Stimulated activated CD4-positive, alpha-beta T cell treated with anti-CD3 and anti-CD28 coated beads, Interleukin-2, amount 100 ng/mL, for 48 hours (primary cell): ENCODE measurements at places on chromosomes 7 and 10.

GRCh38 chr7:71735961-71736556 is 604.1 kb downstream of the GALNT17 start:
- peak; percentile 53 for DNase-seq

- DNase-seq = no peak
These were observed 28.2 kb downstream of the MTERF1 start for GRCh38 chr7:91852263-91852741.

DNA sequence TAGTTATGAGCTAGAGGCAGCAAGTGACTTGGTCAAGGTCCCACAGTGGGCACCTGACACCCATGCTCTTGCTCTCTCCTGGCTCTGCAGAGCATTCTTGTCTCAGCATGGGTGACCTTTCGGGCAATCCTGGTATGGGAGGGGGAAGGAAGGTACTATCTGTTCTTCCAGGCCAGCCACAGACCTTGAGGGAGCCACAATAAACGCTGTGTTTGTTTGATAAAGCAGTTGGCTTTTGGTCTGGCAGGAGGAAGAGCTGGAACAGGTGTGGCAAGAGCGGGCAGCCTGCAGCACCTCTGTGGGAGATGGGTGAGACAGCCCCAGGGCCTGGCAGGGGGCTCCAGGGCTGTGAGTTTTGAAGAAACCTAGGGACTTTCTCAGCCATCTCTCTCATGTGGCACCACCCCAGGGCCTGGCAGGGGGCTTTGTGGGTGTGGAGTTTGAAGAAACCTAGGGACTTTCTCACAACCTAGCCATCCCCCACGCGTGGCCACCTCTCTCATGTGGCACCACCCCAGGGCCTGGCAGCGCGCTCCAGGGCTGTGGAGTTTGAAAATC is 11.4 kb downstream of the CLDN3 start:
- DNase-seq = no peak

DNA sequence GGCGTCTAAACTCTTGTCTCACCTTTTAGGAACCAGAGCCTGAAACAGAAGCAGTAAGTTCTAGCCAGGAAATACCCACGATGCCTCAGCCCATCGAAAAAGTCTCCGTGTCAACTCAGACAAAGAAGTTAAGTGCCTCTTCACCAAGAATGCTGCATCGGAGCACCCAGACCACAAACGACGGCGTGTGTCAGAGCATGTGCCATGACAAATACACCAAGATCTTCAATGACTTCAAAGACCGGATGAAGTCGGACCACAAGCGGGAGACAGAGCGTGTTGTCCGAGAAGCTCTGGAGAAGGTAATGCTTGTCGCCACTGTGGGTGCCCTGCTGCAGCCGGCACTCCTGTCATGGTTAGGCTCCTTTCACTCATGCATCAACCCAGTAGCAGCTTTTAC is 113.1 kb downstream of the ZMYND11 start:
- DNase-seq = no peak

GRCh38 chr7:2030475-2031450 is 202.0 kb downstream of the MAD1L1 start:
- no peak for DNase-seq

DNA sequence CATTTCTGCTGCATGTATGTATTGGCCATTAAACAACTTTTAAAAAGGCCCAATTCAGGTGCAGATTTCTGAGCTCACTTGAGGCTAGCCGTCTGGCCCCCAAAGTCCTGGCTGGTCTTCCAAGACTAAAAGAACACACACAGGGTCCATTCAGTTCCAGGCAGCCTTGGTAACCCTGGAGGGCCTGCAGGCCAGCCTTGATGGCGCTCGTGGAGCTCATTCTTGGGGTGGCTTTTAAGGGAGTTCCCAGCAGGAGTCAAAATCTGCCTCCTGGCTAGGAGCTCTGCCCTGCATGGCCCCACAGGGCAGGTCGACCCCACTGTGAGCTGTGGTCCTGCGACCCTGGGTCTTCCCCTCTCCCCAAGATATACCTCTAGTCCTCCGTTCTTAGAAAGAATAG is 28.8 kb downstream of the ANXA11 start:
- no peak for DNase-seq

- no peak for DNase-seq
These were observed 119.4 kb upstream of the MEOX2 start for GRCh38 chr7:15805891-15806290.

- DNase-seq = no peak
These were observed 51.3 kb upstream of the TCF7L2 start for GRCh38 chr10:112898540-112899390.

DNA sequence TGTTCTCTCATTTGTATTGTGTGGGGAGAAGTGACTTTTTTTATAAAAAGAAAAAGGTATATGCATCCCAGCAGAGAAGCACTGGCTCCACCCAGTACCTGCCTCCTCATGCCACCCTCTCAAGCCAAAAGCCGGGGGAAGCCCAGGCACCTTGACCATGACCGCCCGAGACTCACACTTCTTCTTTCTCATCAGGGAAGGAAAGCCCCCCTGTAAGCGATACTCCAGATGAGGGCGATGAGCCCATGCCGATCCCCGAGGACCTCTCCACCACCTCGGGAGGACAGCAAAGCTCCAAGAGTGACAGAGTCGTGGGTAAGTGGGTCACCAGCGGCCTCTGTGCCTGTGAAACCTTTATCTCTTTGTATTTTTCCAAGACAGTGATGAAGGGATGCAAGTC is 22.9 kb downstream of the IKZF1 start:
- DNase-seq = no peak

DNA sequence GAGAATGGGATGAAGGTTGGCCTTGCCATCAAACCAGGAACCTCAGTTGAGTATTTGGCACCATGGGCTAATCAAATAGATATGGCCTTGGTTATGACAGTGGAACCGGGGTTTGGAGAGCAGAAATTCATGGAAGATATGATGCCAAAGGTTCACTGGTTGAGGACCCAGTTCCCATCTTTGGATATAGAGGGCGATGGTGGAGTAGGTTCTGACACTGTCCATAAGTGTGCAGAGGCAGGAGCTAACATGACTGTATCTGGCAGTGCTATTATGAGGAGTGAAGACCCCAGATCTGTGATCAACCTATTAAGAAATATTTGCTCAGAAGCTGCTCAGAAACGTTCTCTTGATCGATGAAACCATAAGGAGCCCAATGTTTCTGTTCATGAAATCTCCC is 637 bp downstream of the RPEL1 start:
- no peak for DNase-seq

- no peak for DNase-seq
These were observed 23.0 kb downstream of the ABLIM1 start for GRCh38 chr10:114635101-114635500.

DNA sequence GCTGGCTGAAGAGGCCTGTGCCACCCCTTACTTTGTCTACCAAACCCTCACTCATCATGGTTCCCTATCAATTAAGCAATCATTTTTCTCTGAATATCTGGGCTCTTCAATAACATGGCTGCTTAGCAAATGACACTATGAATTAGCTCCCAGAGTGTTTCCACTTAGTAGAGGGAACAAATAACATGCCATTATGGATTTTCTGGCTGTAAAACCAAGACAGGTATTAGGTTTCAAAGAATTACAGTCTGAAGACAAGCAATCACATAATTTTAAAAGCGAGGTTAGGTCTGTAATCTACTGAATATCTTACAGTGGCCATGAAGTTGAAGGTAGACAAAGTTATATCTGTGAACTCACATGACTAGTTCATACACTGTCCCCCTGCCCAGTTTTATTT is 220.8 kb upstream of the PHYHIPL start:
- no peak for DNase-seq

DNA sequence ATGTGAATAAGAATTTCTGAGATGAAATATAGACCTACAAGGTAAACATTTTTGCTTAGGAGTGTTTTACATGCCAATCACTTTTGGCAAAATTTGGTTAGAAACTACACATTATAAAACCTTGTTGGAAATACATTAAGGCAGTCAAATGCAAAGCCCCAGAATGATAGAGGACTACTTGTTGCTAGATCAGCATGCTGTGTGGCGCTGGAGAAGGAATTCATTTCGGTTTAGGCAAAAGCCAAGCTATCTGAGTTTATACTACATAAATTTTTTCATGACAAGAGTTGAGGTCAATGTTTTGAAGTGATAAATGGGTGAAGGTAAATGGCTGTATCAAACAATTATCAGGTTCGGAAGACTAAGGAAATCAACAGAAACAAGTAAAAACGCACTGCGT is 2.3 kb downstream of the BMPER start:
- no peak for DNase-seq

GRCh38 chr7:40498924-40499510 is 364.2 kb downstream of the SUGCT start:
- no peak for DNase-seq

DNA sequence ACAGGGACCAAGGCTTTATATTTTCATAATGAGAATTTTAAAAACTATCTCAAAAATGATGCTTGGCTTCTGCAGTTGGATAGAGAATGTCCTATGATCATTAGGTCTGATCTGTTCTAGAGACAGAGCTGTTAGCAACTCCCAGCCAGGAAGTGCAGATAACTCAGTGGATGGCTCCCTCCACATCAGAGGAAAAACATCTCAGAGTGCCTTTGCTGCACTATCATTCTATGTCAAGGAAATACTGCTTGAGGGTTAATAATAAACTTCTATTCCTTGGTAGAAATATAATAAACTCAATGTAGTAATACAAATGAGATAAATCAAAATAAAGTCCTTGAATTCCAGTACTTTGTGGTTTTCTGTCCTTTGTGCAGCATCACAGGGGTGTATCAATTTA is 78.0 kb upstream of the BET1 start:
- no peak for DNase-seq

GRCh38 chr10:71696628-71697326 is 22.8 kb downstream of the C10orf105 start:
- peak; percentile 73 for DNase-seq

DNA sequence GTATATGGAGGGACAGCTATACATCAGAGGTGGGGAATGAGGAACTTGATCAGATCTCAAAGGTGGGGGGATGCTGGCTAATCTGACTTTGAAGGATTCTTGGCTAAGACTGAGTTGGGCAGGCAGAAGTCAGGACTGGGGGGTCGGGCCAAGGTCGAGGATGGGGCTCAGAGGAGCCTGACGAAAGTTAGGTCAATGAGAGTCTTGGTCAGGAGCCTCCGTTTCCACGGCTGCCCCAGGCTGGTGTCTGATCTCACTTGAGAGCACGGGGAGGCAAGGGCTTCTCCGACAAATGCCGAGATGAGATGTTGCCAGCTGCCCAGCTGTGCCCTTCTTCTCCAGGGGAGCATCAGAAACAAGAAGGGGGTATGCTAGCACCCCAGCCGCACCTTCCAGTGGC is 5.7 kb downstream of the SLC29A3 start:
- no peak for DNase-seq

GRCh38 chr7:16299853-16300252 is 121.5 kb downstream of the CRPPA start:
- no peak for DNase-seq

- no peak for DNase-seq
These were observed 977 bp downstream of the CALU start for GRCh38 chr7:128739990-128740682.

DNA sequence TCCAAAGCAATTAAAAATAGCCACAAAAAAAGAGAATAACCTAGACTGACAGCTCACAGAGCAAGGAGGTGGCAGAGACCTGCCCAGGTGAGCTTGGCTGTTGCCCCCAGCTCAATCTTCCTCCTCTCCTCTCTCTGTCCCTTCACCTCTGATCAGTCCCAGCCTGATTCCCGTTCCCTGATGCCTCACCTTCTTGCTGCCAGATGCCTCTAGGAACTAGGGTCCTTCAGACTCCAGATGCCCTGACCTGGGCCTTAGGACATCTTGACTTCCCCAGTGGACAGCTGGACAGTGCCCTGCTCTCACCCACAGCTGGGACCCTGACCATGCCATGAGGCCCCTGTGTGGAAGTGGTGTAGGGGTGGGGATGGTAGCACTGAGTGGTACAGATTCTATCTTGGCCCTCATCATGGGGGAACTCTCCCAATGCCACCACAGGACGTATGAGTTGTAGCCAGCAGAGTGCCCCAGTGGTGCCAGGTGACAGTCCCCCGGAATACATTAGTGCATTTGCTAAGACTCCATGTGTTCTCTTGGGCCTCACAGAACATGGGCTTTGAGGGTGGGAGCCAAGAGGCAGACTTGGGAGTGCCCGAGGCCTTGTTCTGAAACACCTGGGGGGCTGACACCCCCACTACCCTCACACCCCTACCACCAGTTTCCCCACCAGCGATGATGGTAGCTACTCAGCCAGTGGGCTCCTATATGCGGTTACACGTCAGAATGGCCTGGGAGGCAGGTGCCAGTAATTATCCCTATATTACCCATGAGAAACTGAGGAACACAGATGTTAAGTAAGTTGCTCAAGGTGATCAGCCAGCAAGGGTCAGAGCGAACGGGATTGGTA is 2.0 kb downstream of the DEPP1 start:
- DNase-seq = no peak

DNA sequence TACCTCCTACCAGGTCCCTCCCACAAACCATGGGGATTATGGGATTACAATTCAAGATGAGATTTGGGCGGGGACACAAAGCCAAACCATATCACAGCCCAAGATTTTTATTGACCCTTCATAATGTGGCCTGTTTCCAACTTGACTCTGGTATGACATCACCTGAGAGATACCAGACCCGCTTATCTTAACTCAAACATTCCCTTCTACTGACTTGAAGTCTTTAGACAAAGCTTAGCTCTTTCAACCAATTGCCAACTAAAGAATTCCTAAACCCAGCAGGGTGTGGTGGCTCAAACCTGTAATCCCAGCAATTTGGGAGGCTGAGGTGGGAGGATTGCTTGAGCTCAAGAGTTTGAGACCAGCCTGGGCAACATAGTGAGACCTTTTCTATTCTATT is 67.9 kb downstream of the CLRN3 start:
- DNase-seq = no peak

DNA sequence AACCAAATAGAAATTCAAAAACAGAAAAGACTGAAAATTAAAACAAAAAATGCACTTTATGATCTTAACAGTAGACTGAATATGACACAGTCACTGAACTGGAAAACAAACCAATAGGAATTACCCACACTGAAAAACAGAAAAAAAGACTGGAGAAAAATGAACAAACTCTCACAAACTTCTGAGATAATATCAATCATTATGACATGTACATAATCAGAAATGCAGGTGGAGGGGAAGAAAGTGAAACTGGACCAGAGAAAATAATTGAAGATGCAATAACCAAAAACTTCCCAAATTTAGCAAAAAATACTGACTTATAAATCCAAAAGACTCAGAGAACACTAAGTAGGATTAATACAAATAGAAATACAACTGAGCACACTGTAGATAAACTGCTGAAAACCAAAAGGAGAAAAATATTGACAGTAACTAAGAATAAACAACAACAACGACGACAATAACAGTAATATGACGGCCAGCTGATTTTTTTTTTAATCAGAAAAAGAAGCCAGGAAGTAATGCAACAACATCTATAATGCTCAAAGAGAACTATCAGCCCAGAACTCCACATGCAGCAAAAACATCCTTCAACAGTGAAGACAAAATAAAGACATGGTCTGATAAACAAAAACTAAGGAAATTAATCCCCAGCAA is 108.1 kb downstream of the ZFAND4 start:
- no peak for DNase-seq

DNA sequence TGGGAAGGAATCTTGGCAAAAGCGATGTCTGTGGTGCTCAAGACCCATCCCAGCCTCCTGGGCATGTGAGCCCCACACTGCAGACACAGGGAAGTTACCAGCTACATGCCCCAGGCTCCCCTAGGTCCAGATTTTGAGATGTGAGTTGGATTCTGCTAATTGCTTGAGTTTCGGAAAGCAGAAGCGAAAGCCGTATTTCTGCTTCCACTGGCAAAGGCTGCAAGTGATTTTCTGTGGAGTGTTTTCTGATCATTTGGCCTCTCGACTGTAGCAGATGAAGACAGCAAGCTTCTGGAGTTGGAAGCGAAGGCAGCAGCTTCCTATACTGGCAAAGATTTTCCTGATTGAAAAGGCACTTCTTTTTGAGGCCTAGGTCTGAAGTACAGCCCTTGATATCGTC is 29.6 kb downstream of the ANKRD16 start:
- no peak for DNase-seq
